ENCODE measurements at places on chromosomes 3 and 15.

- DNase-seq: no peak
These were observed 156.7 kb upstream of the MEF2A start for GRCh38 chr15:99409097-99409473.

DNA sequence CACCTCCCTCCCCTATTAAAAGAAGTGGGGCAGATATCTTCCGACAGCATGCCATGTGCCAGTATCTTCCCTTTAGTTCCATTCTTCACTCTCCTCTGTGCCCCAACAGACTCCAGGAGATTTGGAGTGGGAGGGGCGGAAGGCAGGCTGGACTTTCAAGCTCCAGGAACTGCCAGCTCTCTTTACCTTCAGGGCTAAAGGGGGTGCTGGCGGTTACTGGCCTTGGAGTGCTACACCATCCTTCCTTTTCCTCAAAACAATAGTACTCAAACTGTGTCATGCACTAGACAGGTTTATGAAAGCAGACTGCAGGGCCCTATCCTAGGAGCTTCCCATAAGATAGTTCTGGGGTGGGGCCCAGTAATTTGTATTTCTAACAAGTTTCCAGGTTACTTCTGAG lies 6.0 kb downstream of the LINS1 start:
- no peak for DNase-seq

GRCh38 chr3:18556001-18556408 lies 130.9 kb upstream of the SATB1 start:
- DNase-seq: no peak

GRCh38 chr3:76998555-76998954 lies 41.3 kb upstream of the ROBO2 start:
- DNase-seq: no peak

DNA sequence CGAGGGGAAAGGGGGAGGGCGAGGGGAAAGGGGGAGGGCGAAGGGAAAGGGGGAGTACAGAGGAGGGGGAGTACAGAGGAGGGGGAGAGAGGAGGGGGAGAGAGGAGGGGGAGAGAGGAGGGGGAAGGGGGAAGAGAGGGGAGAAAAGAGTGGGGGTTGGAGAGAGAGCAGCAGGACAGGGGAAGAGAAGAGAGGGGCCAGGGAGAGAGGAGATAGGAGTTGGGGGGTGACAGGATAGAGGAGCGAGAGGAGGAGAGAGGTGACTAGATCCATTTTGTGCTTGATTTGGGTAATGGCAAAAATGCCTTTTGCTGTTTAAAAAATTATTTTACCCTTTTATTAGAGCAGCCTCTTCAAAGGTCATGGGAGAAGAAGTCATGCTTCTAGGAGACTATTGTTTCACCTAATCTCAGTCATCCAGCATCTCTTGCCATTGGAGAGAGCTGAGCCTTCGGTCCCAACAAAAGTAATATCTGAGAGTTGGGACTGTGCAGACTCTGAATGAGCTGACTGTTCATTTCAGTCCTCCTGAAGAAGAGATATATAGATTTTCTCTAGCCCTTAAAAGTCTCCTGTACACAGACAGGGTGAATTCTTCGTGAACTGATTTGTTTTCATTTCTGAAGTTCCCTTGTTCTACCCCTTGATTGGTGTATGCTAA lies 15.1 kb upstream of the TOP2B start:
- DNase-seq: no peak

GRCh38 chr3:115099134-115099985 lies 47.7 kb downstream of the ZBTB20 start:
- DNase-seq: no peak

DNA sequence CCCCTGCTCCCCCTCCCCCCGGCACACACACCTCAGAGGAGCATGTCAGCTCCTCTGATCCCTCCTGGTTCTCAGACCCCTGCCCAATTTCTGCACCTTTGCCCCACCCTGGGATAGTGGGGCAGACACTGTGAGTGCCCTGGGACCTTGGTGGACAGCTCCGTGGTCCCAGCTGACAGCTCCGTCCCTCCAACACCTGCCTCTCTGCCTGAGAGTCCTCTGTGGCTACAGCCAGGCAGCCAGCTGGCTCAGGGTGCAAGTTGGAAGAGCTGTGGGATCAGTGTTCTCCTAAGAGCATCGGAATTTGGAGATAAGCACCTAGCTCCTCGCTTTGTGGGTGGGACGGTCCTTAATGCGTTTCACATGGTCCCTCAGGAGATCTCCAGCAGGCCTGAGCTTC lies 43.7 kb upstream of the PGPEP1L start:
- DNase-seq: no peak

GRCh38 chr15:72319985-72320671 lies at the start of gene CELF6:
CELF6 (minus strand) TSS chr15:72320157; CDS start chr15:72319874, 283 bp downstream.
- peak; percentile 66 for DNase-seq

GRCh38 chr3:129358772-129359371 lies 69.6 kb downstream of the EFCAB12 start:
- DNase-seq: no peak

GRCh38 chr3:171363202-171363601 lies 97.0 kb downstream of the TNIK start:
- DNase-seq: no peak

- no peak for DNase-seq
These were observed 301.9 kb downstream of the CACNA2D3 start for GRCh38 chr3:54424292-54424691.

DNA sequence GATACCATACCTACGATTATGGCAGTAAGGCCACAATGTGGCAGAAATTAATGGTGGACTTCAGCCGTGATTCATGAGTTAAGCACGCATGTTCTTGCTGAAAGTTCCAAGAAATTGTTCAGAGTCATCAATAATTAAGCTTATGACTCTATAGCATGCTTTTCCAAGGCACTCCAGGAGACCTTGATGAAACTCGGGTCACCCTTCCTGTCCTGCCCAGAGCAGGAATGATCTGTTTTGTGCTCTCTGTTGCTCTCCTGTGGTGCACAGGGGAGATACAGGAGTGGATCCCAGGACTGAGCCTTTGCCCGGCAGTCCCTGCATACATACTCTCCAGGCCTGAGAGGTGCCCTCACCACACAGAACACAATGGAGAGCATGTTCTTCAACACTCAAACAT lies 141.6 kb upstream of the SLC2A2 start:
- DNase-seq: no peak

GRCh38 chr3:194282436-194283122 lies 68.5 kb downstream of the CPN2 start:
- no peak for DNase-seq

DNA sequence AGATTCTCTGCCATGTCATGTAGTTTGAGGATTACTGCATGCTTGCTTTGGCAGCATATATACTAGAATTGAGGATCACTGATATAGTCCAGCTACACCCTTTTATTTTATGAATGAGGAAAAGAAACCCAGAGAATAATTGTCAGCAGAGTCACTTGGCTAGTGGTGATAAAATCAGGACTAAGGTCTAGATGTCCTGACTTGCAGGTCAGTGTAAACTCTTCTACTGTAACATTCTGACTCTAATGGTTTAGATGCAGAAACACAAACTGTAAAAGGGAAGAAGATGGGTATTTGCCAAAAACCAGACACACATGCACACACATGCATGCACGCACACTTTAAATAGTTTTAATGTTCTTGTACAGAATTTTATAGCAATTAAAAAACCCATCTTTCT lies 97.5 kb downstream of the ARHGEF26 start:
- no peak for DNase-seq

DNA sequence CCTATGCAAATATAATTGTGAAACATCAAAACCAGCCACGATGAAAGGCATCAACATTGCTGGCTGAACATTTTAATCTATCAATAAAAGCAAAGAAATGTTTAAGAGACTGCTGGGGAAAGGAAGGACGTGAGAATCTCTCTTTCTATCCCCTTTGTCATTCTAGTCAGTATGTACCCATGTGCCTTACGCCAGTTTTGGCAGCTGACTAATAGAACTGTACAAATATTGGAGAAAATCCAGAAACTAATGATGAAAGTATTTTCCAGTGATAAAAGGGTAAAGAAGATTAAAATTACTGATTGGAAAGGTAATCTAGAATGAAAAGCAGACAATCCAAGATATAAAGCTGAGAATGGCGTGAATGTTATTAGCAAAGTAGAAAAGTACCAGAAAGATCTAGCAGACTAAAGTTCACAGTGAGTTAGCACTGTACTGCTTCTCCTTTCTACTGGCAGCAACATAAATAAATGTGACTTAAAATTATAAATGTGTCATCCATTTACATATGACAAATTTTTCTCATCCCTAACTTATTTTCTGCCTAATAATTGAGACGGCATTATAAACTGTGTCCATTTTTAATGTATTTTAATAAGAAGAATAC lies 401.9 kb upstream of the CNTN4 start:
- no peak for DNase-seq

DNA sequence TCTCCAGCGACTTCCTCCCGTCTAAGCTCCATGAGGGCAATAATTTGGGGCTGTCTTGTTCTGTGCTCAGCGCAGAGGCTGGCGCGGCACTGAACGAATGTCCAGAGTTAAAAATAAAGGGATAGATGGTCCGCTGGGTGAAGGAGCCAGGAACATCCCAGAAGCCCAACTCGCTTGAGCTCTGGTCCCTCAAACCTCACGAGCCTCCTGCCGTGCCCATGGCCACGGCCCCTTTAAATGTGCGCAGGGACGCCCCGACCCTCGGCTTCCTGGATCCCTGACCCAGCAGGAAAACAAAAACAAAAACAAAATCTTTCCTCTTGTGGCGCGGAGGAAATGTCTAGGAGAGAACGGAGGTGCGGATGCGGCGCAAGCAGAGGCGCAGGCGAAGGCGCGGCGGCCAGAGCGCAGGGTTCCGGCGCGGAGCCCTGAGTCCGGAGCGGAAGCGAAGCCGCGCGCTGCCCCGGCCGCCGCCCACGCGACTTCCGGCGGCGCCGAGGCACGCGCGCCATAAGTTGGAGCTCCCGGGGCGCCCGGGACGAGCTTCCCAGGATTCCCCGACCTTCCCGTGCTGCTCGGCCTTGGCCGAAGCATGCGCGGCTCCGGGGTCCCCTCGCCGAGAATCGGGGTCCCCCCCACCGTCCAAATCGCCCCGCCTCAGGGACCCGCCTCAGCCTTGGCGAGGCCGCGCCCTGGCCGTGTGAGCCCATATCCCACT lies 52.9 kb upstream of the WNT7A start:
- no peak for DNase-seq

GRCh38 chr15:61681038-61681418 lies 379.2 kb downstream of the VPS13C start:
- DNase-seq: no peak

DNA sequence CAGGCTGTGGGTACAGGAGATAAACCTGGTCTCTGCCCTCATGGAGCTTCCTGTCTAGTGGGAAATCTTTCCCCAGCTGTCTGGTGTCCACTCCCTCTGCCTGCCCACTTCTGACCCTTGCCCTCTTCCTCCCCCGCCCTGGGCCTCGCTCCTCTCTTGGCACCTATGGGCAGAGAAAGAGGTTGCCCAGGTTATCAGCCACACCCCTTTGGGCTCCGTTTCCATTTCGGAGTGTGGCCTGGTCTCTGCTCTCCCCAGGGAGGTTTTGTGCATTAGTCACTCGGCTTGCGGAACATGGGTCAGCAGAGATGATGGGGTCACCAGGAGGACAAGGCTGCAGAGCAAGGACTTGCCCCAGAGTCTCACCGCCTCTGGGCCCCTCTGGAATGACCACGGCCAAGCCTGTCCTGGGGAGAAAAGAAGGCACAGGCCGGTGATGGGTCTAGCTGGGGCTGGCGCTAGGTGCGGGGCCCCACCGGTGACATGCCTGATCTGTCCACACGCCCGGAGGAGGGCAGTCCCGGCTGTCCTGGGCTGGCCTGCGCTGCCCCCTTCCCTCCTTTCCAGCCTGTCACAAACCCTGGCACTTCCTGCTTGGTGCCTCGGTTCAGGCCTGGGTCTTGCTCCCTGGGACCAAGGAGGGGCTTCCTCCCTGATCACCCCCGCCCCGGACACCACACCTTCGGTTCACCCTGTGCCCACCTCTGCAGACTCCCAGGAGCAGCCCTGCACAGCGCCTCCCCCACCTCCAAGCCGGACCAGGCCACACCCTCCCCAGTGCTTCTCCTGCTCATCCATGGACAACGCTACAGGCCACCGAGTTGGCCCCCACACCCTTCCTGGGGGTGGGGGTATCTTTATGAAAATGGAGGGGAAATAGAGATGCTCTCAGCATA lies 35.6 kb upstream of the MUC4 start:
- no peak for DNase-seq
